ENCODE measurements at places on chromosomes 12 and 14. TPM values are rescaled to one million over a fixed set of nuclear protein-coding genes. Genes with fewer than 3 reads are reported as not detected.
A peak's percentile ranks its signal among the peaks of the same experiment; 100 is the strongest.

GRCh38 chr14:62776300-62776699, 269.0 kb downstream of the KCNH5 start:
- H3K4me3 ChIP-seq = no peak overlapping the region
- no peak overlapping the region for H3K27ac ChIP-seq
- no peaks in the 10 kb centered on the region for H3K4me1 ChIP-seq

DNA sequence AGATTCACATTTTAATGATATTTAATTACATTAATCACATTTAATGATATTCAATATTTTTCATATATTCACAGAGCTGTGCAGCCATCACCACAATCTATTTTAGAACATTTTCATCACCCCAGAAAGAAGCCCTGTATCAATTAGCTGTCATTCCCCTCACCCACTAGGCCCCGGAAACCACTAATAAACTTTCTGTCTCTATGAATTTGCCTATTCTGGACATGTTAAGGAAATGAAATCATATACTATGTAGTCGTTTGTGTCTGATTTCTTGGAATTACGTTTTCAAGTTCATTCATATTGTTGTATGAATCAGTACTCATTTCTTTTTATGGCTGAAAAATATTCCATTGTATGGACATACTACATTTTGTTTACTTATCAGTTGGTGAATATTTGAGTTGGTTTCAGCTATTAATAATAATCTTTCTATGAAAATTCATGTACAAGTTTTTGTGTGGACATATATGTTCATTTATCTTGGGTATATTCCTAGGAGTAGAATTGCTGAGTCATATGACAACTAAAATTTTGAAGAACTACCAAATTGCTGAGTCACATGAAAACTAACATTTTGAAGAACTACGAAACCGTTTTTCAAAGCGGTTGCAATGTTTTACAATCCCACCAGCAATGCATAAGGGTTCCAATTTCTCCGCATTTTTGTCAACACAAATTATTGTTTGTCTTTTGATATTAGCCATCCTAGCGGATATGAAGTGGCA, 11.7 kb upstream of the OTOGL start:
- H3K27ac ChIP-seq = no peak overlapping the region
- no peak overlapping the region for H3K4me3 ChIP-seq
- no peaks in the 10 kb centered on the region for H3K4me1 ChIP-seq
- H3K36me3 ChIP-seq = no peaks in the 10 kb centered on the region

SDR39U1 gene
- total RNA-seq = 28.1 TPM

MYF6 gene
- not detected for total RNA-seq

DNA sequence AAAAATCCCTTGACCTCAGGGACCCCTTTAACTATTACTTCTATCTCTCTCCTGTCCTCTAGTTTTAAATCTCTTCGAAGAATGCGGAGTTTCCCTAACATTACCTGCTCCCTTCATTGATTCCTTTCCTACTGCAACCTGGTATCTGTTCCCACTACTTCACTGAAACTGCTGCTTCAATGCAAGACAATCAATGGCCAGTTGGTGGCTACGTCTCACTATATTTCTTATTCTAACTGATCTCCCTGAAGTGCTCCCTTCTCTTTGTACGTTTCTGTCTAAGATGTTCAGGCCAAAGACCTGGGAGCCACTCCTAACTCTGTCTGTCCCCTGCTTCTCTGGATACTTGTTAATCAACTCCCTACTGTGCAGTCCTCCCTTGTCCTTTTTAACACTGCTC, 10.3 kb upstream of the KCNA1 start:
- no peak overlapping the region for H3K4me3 ChIP-seq
- H3K36me3 ChIP-seq = no peaks in the 10 kb centered on the region
- DNase-seq = no peak

- H3K27ac ChIP-seq = peak overlapping the region; percentile 46
- no peaks in the 10 kb centered on the region for H3K27me3 ChIP-seq
- DNase-seq = peak; percentile 62
- H3K36me3 ChIP-seq = peaks cover 45% of the 10 kb centered on the region
- no peak overlapping the region for H3K4me3 ChIP-seq
Observed at GRCh38 chr12:2804393-2805142, 7.9 kb upstream of the ITFG2 start.

GRCh38 chr12:72207079-72207478, 65.1 kb upstream of the TRHDE start:
- H3K4me3 ChIP-seq = no peak overlapping the region
- DNase-seq = no peak
- no peaks in the 10 kb centered on the region for H3K4me1 ChIP-seq
- no peaks in the 10 kb centered on the region for H3K27me3 ChIP-seq

- peak overlapping the region; percentile 61 for H3K4me3 ChIP-seq
- peaks cover 79% of the 10 kb centered on the region for H3K4me1 ChIP-seq
- H3K27ac ChIP-seq = peak overlapping the region; percentile 98
- H3K36me3 ChIP-seq = peaks cover 5% of the 10 kb centered on the region
- no peaks in the 10 kb centered on the region for H3K27me3 ChIP-seq
Observed at GRCh38 chr12:124518051-124518932, 49.1 kb downstream of the NCOR2 start.

DNA sequence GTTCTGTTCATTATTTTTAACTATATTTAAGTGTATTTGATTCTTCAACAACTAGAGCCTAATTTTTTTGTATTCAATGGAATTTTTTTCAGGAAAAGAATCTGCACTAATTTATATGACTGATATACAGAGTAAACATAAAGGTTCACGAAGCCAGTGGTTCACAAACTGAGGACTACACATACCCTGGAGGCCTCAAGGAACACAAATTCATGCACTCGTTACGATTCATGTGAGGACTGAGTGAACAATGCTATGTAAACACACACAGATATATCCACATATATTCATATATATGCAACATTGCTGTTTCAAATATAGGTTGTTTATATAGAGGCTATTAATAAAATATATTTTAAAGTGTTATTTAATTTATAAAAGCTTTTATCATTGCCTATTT, 137.8 kb downstream of the PHLDA1 start:
- no peaks in the 10 kb centered on the region for H3K27me3 ChIP-seq
- H3K27ac ChIP-seq = no peak overlapping the region
- H3K4me3 ChIP-seq = no peak overlapping the region
- no peak for DNase-seq
- no peaks in the 10 kb centered on the region for H3K36me3 ChIP-seq
- H3K4me1 ChIP-seq = peaks cover 8% of the 10 kb centered on the region

MIP gene
- not detected for total RNA-seq

CPNE6 gene
- not detected for total RNA-seq

ZNF385A gene
- total RNA-seq = 23.0 TPM

DNA sequence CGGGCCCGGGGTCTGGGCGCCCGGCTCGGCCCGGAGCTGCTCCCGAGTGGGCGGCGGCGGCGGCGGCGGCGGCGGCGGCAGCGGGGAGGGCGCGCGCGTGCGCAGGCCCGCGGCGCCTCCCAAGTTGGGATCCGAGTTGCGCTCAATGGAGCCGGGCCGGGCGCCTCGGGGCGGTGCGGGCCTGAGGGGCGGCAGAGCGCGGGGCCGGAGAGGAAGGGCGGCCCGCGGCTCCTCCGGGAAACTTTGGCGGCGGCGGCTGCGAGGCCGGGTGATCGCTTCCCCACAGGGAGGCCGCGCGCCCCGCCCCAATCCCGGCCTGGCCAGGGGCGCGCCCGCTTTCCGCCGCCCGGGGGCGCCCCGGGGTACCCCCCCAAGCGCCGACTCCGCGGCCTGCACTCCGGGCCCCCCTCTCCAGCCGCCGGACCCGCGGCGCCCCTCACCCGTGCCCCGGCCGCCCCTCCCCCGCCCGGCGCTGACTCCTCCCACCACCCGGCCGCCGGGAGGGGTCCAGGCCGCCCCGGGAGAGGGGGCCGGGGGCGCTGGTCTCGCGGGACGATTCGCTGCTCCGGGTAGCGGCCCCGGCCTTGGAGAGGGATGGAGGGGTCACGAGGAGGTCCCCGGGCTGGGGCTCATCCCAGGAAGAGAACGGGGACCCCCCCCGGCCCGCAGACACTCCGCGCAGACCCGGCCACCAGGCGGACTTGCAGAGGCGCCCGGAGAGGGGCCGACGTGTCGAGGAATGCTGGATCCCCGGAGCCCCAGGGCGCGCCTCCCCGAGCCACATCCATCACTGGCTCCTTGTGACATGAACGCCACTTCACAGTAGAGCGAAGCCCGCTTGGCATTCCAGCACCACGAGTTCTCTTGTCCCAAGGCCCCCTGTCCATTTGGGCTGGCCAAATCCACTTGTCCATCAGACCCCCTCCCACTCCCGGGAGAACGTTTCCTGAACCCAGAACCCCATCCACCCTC, at the start of gene RILPL1:
RILPL1 (minus strand) TSS at position 48 of the 972 bp plus-strand sequence. CDS start 237 bp downstream, outside the sequence.
- DNase-seq = peak; percentile 27
- H3K36me3 ChIP-seq = no peaks in the 10 kb centered on the region
- peak within 1 kb of the TSS; percentile 63 for H3K27ac ChIP-seq
- H3K4me1 ChIP-seq = peaks cover 19% of the 10 kb centered on the region

DNA sequence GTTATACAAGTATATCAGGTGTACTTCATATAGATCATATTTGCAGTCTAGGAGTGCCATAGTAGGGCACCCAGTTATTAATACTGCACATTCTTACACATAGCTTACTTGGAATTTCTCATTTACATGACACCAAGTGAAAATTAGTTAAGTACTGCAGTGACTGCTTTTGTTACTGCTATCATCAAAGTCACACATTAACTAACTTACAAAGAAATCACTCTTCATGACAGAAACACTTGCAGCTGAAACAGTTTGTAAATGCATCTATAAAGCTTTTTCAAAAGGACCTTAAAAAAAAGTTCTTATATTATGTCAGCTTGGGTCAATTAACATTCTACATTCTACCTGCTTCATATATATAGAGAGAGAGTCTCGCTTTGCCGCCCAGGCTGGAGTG, 17.8 kb upstream of the RFC5 start:
- H3K4me3 ChIP-seq = no peak overlapping the region
- no peak overlapping the region for H3K27ac ChIP-seq
- no peaks in the 10 kb centered on the region for H3K4me1 ChIP-seq
- no peak for DNase-seq
